EL (cell line): ENCODE measurements at places on chromosomes 5 and 9.

- DNase-seq: no peak
These were observed 252.9 kb downstream of the HSPA4 start for GRCh38 chr5:133304707-133305216.

DNA sequence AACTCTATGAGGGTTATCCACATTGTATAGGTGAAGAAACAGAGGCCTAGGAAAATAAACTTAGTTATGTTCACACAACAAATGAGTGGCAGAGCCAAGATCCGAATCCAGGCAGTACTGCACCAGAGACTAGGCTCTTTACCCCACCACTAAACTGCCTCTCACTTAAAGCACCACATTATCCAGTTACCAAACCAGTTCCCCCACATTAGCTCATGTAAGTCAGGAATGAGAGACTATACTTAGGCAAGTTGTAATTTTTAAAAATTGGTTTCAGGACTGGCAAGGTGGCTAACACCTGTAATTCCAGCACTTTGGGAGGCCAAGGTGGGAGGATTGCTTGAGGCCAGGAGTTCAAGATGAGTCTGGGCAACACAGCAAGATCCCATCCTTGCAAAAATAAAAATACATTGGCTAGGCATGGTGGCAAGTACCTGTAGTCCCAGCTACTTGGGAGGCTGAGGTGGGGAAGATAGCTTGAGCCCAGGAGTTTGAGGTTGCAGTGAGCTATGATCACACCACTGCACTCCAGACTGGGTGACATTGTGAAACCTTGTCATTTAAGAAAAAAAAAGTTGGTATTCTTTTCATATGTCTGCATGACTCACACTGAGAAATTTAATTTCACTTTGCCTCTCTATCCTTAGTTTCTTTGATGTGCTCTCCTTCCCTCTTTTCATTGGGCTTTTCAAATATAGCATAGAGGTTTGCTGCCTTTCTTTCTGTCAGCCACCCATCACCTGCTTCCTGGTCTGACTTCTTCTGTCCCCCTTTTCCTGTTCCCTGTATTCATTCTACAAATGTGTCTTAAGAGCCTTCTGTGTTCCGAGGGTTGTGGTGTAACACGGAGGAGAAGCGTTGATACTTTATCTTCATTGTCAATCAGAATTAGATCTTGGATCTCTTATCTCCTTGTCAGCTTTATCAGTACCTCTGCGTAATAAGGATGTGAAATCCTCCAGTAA lies 64.7 kb downstream of the ERMP1 start:
- no peak for DNase-seq

DNA sequence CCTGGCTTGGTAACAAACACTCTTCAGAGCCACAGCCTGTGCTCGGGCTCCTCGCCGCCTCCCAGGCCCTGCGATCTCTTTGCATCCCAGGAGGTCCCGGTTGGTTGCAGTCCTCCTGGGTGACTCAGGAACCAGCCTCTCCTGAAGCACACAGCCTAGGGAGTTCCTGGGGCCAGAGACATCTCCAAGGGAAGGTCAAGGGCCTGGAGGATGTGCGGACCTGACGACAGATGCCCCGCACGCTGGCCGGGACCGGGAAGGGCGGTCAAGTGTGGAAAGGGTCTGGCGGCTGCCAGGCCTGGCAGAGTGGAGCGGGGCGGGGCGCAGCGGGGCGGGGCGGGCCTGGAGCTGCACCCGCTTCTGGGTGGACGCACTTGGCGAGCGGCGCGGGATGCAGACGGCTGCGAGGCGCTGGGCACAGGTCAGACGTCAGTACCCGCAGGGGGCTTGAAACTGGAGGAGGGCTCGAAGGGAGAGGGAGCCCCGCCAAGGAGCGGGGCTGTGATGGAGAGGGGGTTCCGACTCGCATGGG lies 45.0 kb upstream of the PRSS3 start:
- peak; percentile 48 for DNase-seq

- DNase-seq: peak; percentile 92
These were observed 26.9 kb downstream of the ADAM19 start for GRCh38 chr5:157548513-157549282.

DNA sequence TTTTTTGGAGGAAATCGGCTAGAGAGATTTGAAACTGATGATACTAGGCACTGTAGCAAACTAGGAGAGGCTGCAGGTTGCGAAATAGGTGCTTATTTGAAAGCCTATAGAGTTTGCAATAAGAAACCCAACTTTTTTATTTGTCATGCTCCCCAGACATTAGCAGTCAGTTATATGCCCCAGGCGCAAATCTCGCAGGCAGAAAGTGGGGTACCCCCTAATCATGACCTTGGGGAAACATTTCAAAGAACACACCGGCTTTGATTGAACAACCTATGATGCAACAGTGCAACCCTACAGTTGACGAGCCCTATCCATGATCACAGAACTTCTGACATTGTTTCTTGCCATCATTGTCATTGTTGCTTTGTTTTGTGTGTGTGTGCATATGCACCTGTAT lies 510.5 kb downstream of the RAB3C start:
- DNase-seq: no peak

- DNase-seq: no peak
These were observed 9.8 kb upstream of the UBE2D2 start for GRCh38 chr5:139551191-139551889.

DNA sequence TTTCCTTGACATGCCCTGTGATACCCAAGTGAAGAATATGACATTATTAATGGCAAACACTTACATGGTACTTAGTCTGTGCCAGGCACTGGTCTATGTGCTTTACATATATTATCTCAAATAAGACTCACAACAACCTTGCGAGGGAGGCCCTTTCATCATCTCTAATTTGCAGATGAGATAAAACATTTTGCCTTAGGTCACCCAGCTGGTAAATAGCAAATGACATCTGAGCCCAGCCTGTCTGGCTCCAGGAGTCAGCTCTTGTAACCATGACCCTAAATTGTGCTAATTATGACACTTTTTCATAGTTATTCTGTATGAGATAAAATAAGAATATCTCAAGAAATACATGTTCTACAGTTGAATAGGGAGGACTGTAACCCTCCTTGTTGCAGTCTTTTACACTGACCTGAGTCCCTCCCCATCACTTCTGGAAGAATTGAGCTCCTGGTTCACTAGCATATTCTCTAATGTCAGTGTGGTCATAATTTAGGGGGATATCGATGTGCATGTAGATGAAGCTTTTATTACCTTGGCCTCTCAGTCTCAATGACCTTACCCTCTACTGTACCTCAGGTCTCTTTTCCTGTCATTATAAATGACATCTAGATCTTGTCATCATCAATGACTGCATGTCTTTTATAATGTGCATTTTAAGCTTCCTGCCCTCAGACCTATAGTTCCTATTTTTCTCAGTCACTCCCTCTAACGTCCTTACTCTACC lies 126.1 kb upstream of the HAPLN1 start:
- DNase-seq: no peak

DNA sequence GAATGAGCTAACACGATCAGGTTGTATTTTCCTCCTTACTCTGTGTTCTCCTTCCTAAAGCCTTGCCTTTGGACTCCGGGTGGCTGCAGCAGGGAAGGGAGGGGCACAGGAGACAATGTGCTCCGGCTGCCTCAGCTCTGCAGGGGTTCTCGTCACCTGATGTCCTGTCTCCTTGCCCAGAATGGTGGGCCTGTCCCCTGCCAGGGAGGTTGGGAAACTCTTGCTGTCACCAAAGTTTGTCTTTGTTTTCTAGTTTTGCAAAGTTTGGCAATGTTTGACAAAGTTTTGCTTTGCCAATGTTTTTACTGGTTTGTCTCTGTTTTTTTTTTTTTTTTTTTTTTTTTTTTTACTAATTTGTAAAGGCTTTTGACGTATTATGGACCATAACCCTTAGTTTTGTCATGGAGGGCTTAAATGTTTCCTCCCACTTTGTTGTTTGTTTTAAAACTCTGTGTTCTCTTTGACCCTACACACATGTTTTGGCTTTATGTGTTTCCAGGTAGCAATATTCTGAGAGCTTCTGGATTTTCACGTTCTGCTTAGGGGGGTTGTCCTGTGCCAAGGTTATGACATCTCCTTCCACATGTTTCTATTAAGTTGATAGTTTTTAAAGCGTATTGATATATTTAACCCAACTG lies 49.3 kb downstream of the GADD45G start:
- DNase-seq: no peak
